ENCODE measurements at places on chromosomes 5 and 9.

DNA sequence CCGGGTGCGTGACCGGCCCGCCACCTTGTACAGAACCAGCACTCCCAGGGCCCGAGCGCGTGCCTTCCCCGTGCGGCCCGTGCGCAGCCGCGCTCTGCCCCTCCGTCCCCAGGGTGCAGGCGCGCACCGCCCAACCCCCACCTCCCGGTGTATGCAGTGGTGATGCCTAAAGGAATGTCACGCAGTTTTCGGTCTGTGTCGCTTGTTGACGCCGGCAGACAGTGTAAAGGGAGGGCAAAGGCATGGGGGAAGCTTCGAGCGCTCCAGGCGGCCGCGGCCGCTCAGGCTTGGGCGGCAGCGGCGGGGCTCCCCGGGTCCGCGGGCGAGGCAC, 1.3 kb downstream of the LRRC26 start:
- peak; percentile 26 for DNase-seq

DNA sequence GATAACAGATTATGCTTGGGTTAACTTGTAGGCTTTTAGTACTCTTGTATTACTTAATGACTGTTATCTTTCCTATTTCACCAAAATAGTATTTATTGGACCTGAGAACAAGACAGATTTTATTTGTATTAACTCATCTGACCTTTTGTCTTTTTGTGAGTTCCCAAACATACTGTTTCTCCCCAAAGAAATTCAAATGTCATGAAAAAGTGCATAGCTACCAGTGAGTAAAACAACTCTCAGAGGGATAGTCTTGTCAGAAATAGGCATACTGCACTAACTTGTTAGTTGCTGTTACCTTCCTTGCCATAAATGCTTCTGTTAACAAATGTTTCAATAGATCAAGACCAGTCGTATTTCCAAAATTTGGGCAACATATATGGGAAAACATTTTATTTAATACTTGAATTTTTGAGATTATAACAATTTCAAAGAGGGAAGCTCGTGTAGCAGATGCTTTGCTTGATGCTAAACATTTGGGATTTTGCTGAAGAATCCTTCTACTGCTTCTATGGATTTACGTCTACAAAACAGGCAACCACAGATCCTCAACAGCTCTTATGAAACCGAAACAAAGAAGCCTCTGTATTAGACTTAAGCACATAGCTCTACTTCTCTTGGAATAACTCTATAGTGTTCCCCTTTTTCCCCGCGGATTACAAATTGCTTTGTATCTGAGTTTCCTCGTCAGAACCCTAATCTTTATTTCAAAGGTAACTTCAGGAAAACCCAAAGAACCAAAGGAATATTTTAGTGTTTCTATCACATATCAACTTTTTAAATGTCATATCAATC, 248.8 kb downstream of the MCTP1 start:
- peak; percentile 56 for DNase-seq

DNA sequence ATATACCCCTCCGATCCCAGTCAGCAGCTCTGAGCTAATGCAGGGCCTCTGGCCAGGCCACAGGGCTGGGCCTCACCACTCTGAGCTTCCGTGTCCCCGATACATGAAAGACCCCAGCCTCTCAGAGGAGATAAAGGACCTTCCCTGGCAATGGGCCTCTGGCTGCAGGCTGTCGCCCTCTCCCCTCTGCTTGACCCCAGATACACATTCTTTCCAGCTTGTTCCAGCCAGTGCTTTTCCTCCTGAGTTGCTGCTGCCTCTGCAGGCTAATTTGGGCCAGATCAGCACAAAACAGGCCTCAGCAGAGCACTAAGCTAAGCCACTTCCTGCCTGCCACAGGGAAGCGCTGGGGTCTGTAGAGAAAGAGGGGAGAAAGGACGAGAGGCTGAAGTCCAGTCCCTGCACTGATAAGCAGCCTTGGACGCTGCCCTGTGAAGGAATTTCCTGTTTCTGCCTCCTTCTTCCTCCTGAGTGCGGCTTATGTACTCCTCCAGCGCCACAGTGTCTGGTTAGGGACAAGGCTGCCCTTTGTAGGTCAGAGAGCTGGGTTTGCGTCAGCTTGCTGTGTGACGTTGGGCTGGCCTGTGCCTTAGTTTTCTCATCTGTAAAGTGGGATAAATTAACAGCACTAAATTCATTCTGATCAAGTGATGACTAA, 73.0 kb upstream of the IL17B start:
- DNase-seq: peak; percentile 72

- no peak for DNase-seq
These were observed 41.7 kb upstream of the UBAC1 start for GRCh38 chr9:136002881-136003280.

GRCh38 chr5:139276426-139276825, 17.1 kb upstream of the MATR3 start:
- DNase-seq: no peak

GRCh38 chr5:58615972-58616371, 33.1 kb downstream of the RAB3C start:
- no peak for DNase-seq

DNA sequence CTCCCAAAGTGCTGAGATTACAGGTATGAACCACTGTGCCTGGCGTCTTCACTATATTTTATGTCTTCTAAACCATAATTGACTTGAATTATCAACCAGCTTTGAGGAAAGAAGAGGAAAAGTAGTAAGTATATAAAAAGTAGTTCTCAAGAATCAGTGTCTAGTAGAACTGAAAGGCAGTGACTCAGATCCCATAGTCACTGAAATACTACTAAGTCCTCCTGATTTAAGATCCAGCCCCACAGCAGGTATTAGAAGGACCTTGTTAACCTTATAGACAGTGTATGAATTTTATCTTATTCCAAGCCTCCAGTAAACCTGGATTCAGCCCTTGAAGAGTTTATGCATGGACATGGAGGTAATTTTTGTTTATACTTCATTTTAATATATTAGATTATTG, 31.5 kb downstream of the LNPEP start:
- DNase-seq: no peak

DNA sequence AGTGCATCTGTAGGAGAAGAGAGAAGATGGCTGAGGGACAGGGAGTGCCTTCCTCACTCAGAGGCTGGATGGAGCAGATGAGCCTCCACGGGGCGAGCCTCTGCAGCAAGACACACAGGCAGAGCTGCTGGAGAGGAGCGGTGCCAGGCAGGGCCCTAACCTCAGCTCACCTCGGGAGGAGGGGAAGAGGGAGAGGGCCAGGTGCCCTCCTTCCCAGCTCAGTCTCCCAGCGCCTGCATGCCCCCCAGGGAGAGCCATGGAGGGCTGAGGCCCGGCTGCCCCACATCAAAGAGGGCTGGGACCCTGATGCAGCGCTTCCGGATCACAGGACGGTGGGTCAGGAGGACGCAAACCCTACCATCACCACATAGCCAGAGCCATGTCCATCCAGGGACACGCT, 13.6 kb upstream of the SPATA31E1 start:
- DNase-seq: no peak

- no peak for DNase-seq
These were observed at the start of gene FAM169A for GRCh38 chr5:74865804-74866595. FAM169A (minus strand) TSS chr5:74866387; CDS start chr5:74841676, 24,711 bp downstream.

DNA sequence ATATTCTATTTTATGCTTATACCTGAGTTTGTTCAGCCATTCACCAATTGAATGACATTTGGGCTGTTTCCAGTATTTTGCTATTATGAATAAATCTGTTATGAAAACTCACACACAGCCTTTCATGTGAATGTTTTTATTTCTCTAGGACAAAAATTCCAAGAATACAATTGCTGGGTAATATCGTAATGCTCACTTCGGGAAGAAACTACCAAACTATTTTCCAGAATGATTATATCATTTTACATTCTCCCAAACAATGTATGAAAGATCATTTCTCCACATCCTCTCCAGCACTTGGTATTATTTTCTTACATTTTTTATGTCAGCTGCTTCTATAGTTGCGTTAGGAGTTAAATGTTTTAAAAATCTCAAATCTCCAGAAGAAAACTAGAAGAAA, 58.3 kb upstream of the LHFPL2 start:
- no peak for DNase-seq
